Gastrocnemius medialis (tissue), 4 donors: ENCODE measurements at places on chromosomes 7 and 10. TPM values are rescaled to one million over a fixed set of nuclear protein-coding genes. Genes with fewer than 3 reads are reported as not detected.

GRCh38 chr10:69800109-69800508 is 1.6 kb upstream of the COL13A1 start:
- no peak for DNase-seq

SPAM1 gene
- not detected for total RNA-seq

ANXA8L1 gene
- total RNA-seq, result not detected

DNA sequence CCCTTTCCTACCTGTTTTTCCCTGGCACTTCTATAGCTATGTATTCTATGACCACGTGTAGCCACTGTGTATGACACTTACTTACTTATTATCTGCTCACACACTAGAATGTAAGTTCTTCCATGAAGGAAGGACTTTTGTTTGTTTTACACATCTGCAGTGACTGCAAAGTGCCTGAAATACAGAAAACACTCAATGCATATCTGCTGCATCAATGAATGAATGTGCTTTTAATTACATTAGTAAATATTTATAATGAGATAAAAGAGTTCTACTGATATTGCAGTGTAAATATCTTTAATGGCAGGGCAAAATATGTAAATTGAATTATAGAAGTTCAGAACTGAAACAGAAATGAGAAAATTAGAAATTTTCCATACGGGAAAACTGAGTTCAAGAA is 43.5 kb upstream of the CDC14C start:
- no peak for DNase-seq

- no peak for DNase-seq
These were observed 93.4 kb upstream of the OIT3 start for GRCh38 chr10:72800000-72800740.

VSIR gene
- 16.5 TPM for total RNA-seq

GRCh38 chr10:96863922-96864543 is 31.9 kb downstream of the LCOR start:
- no peak for DNase-seq

ELFN1 gene
- total RNA-seq, result 0.55 TPM

DNA sequence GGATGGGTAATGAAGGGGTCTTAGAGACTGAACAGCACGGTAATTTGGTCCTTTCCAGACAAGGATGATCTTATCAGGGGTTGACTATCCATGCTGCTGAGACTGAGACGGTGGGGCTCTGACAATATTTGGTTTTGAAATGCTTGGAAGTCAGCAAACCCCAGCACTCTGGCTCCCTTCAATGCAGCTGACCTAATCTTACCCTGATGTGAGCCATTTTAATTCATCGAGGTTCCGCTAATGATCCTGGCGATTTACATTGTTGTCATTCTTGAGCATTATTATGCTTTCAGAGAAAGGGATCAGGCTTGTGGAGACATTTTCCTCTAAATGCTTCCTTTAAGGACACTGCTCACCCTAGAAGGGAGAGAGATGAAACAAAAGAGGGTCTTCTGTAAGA is 114.6 kb upstream of the BMPER start:
- DNase-seq, result no peak

DNA sequence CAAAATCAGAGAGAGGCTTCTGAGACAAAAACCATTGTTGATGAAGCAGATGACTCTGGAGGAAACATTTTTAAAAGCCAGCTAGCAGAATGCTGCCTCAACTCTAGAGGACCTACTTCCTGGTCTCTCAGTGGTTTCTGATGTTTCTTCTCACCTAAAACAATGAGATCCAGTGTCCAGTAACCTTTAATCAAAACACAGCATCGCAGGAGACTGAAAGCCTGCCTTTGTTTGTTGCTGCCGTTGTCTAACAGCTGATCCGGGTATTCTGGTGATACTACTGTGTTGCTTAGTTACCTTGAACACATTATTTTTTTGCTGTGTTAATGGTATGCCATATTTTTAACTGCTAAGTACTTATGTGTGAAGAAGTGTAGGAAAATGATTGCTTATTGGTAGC is 70.9 kb downstream of the WIPF3 start:
- DNase-seq, result no peak

DNA sequence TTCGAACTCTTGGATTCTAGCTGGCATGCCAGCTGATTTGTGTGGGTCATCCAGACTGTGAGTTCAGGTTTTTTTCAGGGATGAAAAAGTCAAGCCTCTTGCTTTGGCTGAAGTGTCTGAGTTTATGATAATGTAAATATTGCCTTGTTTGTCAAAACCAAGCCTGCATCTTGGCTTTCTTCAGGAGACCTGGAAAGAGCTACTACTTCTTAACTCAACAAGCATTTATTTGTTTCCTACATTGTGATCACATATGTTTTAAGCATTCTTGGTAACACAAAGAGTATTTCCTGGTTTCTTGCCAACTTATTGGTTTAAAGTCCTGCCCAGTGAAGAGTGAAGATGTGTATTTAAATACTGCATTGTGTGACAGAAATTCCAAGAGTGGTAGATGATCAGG is 407.1 kb downstream of the LRMDA start:
- no peak for DNase-seq

DNA sequence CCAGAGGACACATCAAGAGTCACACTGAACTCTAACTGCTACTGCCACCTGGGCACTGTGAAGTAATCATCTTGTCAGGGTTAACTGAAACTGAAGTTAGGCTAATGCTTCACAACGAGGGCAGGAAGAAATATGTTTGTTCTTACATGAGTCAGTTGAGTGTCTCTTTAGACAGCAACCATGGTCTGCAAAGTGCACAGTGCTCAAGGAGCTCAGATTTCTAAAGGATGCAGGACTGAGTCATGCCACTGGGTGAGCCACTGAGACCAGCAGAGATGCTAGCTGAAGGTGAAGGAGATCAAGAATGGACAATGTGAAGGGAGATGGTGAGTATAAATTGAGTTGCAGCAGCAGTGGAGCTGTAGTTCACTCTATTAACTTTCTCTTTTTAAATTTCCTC is 76.0 kb upstream of the CTTNBP2 start:
- DNase-seq, result no peak

DNA sequence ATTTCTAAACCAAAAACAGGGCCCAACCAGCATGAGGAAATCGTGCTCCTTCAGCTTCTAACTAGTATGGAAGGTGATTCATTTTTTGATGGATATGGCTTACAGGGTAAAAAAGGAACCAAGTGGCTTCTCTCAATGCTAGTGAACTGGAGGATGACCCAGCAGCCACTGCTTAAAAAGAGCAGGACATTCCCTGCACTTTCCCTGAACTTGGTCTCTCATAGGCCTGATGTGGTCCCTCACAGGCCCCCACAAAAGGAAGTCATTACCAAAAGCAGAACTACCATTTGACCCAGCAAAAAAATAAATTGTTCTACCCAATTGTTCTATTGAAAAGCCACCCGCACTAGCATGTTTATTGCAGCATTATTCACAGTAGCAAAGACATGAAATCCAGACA is 188.8 kb downstream of the CALN1 start:
- DNase-seq, result no peak

- DNase-seq, result no peak
These were observed 195.5 kb downstream of the CREB5 start for GRCh38 chr7:28607855-28608193.

DNA sequence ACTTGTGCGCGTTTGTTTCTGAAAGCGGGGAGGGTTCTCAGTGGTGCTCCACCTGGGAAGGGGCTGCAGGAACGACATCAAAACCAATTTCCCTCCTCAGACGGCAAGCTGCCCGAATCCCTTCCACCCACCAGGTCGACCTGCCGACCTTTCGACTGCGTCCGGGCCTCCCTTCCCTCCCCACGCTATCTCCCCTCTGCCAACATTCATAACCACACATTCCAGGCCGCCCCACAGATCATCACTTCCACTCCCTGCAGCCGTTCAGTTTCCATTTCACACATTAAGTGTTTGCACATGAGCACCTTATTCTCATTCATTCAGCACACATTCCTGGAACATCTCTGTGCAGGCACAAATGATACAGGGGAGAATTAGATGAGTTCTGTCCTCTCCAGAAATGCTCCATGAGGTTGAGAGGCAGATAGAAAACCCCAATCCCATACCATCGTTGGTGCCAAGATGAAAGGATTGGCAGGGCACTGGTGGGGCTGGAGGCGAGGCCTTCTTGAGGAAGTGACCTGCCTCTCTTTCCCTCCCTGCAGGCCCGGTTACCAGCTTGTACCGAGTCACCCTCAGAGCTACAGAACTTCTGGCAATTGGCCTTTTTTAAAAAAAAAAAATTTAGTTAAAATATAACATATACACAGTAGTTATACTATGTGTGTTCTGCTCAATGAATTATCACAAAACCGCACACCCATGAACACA is 70.0 kb downstream of the MINDY4 start:
- DNase-seq, result no peak

GRCh38 chr7:155709453-155709852 is 65.0 kb downstream of the RBM33 start:
- no peak for DNase-seq
